ENCODE measurements at places on chromosomes 12 and 14.
A peak's percentile ranks its signal among the peaks of the same experiment; 100 is the strongest.

GRCh38 chr12:69028941-69029729, 96.2 kb upstream of the CPM start:
- no peak for DNase-seq

DNA sequence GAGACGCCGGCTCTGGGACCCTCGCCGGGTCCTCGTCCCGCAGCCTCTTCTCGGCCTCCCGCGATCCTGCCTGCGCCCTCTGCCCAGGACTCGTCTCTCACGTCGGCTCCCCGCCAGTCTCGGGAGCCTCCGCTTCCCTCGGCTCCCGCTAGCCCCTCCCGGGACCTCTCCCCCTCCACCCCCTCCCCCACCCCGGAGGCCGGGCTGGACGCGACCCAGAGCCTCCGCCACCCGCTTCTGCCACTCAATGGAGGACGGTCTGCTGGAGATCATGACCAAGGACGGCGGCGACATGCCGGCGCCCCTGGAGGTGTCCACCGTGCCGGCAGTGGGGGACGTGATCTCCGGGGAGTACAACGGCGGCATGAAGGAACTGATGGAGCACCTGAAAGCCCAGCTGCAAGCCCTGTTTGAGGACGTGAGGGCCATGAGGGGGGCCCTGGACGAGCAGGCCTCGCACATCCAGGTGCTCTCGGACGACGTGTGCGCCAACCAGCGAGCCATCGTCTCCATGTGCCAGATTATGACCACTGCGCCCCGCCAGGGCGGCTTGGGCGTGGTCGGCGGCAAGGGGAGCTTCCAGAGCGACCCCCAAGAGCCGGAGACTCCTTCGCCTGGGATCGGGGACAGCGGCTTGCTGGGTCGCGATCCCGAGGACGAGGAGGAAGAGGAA, 568 bp downstream of the CCDC184 start:
- DNase-seq, result no peak

- DNase-seq, result no peak
Observed at GRCh38 chr12:122192441-122192840, 9.5 kb downstream of the LRRC43 start.

DNA sequence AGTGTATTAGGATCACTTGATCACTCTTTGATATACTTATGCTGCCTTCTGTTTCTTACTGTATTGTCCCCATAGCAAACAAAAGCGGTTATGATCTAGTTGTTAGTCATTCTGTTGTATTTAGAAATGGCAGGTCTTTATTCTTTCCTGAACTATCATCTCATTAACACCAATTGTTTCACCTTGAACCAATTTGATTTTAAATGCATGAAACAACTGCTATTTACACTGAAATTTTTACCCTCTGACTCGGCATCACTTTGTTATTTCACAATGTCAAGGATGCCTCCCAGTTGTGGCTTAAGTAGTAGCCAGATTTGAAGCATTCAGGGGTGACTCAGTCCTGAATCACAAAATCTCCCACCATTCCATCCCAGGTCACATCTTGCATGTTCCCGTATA, 303.5 kb downstream of the EGLN3 start:
- DNase-seq, result no peak

GRCh38 chr12:107493666-107494065, 191.9 kb upstream of the PWP1 start:
- no peak for DNase-seq

DNA sequence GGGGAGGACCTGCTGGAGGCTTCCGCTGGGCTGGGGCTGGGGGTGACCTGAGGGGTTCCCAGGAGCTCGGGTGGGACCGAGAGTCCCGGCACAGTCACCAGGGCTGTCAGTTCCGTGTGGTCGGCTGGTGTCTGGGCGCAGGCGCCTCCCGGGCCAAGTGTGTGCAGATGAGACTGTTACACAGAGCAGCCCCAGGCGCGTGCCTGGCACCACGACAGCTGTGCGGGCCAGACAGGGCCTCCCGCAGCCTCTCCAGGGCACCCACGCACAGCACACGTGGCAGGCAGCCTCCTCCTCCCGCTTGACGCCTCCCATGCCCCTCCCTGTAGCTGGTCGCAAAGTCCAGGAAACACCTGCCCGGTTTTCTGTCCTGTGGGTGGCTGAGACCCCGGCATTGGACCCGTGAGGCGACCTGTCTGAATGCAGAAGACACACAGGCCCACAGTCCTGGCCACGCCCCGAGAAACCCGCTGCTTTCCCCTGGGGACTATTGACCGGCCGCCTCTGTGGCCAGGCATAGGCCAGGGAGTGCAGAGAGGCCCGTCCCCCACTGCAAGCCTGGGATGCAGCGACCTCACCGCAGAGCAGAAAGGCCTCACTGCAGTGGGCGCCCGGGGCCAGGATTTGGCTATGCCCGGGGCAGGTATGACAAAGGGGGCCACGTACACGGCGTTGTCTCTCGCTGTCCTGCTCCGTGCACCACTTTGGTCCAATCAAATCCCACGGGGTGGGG, 12.1 kb upstream of the GALNT9 start:
- DNase-seq, result no peak

- DNase-seq, result no peak
Observed at GRCh38 chr12:129610601-129611120, 293.2 kb downstream of the TMEM132D start.

- no peak for DNase-seq
Observed at GRCh38 chr14:50006141-50006540, 110.2 kb downstream of the VCPKMT start.

DNA sequence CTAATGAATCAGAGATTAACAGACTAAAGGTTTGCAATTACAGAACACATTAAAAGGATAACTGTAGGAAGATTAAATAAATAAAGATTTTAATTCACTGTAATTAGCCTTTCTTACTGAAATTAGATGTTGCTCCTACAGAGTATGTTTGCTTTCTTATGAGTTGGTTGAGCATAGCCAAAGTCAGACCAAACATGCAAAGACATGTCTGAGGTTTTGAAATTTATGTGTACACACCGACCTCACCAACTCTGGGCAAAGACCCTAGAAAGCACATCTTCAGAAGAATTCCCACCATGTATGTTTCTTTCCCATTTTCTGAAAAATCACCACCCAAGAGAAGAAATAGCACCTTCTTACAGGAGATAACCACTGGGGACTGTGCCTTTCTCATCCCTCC, 159.2 kb downstream of the PAX9 start:
- DNase-seq, result no peak

GRCh38 chr12:39144613-39145061, 239.2 kb upstream of the CPNE8 start:
- no peak for DNase-seq

GRCh38 chr14:100292301-100292775, 13.9 kb downstream of the SLC25A29 start:
- no peak for DNase-seq

- no peak for DNase-seq
Observed at GRCh38 chr12:100857418-100857817, 62.8 kb downstream of the ANO4 start.

GRCh38 chr12:74105434-74105833, 432.2 kb upstream of the ATXN7L3B start:
- no peak for DNase-seq

GRCh38 chr14:68364792-68365192, 428.1 kb downstream of the ZFP36L1 start:
- no peak for DNase-seq

DNA sequence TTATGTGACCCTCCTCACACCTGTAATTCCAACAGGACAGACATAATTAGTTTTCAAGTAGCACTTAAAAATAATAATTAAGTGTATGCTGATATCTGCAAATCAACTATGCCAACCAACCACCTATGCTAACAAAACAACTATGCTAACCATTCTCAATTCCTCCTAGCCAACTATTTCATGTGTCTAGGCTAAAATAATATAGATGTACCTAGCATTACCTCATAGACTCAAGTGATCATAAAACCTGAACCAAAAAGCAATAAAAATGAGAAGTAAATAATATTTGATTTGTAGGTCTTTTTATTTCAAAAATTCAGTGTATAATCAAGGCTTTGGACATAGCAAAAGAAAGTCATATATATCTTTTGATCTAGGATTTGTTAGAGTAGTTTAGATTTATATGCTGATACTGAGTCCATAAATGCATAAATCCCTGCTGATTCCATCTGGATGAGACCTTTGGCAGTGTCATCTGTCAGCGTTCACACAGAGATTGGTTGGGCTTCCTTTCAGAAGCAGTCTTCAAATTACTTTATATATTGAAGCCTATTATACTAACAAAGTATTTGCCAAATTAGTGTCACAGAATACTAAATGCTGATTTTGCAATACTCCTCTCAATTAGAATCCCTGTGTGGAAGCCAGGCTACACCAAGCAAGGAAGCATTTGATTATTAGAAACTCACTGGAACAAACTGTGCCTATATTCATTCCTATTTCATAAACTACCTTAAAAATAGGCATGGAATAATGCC, 101.4 kb upstream of the PPM1H start:
- DNase-seq, result no peak

GRCh38 chr12:77013091-77013490, 52.3 kb downstream of the E2F7 start:
- no peak for DNase-seq

DNA sequence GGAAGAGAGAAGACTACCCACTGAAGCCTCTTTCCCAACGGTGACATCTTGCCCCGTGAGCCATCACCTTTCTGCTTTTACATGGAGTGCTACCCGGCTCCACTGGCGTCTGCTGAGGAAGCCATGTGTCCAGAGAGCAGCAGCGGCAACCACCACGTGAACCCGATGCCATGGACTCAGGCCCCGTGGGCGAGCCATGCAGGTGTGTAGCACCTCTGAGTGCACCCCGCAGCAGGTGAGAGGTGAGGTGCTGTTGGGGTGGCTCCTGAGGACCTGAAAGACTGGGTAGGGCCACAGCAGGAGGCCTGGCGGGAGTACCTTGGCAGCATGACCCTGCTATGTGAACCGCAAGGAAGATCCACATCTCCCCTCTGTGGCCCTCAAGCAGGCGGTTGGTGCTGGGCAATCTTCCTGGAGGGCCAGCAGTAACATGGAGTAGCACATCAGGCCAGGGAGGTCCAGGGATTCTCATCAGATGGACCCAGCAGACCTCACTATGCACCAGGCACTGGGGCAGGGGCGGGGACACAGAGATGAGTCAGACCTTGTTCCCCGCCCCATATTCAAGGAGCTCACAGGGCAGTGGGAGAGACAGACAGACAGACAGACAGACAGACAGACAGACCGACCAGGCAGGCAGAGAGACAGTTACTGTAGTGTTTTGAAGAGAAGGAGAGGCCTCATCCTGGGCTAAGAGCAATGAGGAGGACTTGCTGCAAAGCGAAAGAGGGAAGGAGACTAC, 129.6 kb downstream of the PAPOLA start:
- DNase-seq, result no peak

DNA sequence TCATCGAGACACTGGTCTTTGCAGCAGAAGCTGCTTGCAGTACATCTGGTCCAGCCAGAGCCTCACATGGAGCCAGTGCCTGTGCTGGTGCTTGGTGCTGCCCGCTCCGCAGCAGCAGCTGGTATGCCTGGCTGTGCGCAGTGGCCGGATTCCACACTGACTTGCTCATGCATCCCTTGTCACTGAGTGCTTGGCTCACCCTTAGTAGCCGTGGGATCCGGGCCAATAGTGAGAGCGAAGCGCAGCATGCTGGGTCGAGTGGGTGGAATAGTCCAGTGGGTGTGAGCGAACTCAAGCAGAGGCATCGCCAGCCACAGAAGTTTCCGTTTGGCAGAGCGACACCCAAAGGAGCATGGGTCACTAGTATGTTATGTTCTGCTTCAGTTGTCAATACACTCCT, 10.1 kb upstream of the FBXO33 start:
- DNase-seq, result no peak

DNA sequence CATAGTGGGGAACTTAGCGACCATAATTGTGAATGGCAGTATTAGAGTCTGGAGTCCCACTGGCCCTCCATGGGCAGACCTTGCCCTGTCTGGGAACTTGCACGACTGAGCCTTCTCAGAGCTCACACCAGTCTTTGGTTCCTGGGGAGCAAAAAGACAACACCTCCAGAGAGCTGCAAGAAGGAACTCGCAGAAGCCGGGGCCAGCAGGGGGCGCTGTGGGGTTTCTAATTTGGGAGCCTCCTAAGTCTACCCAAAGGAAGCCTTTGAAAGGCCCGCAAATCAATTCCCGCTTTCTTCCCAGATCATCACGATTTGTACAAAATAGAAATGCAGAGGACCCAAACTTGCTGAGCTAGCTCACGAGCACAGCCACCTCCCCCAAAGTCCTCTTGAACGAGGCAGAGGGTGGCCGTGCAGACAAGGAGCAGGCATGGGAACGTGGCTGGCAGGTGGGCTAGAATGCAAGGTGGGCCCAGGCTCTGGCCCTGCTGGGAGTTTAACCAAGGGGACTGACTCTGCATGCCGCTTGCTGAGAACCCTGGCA, 46.3 kb upstream of the FBXO21 start:
- peak; percentile 83 for DNase-seq

DNA sequence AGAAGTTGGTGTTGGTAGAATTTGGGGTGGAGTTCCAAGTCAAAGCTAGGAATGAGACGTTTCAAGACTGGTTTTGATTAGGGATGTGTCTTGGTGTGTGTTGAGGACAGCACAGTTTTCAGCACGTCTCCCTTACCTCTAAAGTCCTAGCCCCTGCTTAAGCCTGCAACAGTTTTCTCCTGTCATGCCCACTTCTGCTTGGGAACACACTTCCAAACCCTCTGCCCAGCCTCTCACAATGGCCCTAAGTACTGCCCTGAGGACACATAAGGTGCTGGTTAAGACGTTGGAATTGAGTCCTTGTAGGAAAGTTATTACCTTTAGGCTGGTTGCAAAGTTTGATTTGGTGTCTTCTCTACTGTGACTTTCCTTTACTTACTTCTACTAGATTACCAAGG, 710 bp upstream of the BMAL2 start:
- DNase-seq, result peak; percentile 23

- no peak for DNase-seq
Observed at GRCh38 chr14:90600619-90601018, 203.8 kb downstream of the CALM1 start.

DNA sequence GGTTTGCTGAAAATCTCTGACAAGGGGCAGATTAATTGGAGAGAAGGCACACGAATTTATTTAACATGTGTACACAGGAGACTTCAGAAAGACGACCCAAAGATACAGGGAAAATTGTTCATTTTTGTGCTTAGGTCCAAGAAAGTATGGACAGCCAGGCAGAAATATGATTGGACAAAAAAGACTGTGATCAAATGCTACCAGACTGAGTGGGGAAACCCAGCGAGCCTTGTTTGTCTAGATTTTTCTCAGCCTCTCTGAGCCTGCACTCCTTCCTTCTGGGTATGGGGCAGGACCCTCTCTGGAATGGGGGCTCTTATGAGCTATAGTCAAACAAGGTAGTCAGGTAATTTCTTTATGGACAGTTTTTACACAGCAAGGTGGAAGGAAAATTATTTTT, 10.4 kb upstream of the CIPC start:
- no peak for DNase-seq

- no peak for DNase-seq
Observed at GRCh38 chr14:95467657-95468056, 48.8 kb downstream of the SYNE3 start.

DNA sequence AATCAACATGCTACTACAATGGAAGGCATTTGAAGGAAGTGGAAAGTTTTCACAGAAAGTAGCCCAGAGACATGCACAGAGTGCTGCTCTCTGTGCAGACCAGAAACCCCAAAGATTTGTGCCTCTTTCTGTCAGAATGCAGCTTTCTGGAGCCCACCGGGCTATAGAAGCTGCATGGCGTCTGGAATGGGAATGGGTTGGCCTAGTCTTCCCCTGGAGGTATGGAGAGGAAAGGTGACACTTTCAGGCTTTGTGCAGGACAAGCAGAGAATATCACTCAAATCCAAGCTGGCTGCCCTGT, 21.3 kb upstream of the ZFP36L1 start:
- no peak for DNase-seq

GRCh38 chr12:123097561-123098084, 53.3 kb downstream of the PITPNM2 start:
- DNase-seq, result no peak

All from suppressor macrophage treated with lipopolysaccharide for 4 hours (primary cell).